WTC11 (cell line): ENCODE measurements at places on chromosomes 6 and 20.

DNA sequence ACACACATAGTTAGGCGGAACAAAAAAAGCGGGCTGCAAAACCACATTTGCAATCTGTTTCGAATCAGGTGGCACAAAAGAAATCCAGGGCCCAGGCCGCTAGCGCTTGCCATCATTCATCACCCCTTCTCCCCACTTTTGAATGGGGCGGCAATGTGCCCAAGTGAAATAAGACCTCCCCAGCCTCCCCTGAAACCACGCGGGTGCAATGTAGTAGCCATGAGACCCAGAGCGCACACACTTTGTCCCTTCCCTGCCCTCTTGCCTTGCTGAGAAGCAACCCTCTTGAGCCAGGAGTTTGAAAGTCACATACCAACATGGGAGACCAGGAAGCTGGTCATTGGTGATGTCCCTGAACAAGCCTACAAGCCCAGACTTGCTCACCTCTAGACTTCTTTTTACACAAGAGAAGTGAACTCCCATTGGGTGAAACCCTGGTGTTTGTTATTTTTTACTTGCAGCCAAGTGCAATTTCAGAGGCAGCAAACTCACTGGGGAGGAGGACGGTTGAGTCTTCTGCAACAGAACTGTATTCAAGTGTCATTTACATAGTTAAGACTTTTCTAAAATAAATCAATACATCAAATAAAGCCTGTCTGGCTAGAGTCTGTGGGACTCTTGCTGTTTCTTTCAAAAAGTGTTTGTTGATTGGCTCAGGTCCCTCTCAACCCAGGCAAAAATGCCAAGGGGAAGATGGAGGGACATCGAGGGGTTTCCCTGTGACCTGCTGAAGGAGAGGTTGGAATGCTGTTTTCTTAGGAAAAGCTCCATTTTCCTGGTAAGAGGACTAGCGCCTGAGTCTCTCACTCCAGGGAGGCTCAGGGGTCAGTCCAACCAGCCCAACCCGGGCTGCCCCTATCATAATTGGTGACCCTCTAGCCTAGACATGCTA is 138.1 kb upstream of the PTPN1 start:
- no peak for DNase-seq

GRCh38 chr20:830011-830521 is 3.4 kb upstream of the FAM110A start:
- no peak for DNase-seq

- peak; percentile 52 for DNase-seq
These were observed 10.5 kb downstream of the SYTL3 start for GRCh38 chr6:158660333-158660754.

- DNase-seq = no peak
These were observed 187.2 kb upstream of the KCNG1 start for GRCh38 chr20:51210084-51210483.

DNA sequence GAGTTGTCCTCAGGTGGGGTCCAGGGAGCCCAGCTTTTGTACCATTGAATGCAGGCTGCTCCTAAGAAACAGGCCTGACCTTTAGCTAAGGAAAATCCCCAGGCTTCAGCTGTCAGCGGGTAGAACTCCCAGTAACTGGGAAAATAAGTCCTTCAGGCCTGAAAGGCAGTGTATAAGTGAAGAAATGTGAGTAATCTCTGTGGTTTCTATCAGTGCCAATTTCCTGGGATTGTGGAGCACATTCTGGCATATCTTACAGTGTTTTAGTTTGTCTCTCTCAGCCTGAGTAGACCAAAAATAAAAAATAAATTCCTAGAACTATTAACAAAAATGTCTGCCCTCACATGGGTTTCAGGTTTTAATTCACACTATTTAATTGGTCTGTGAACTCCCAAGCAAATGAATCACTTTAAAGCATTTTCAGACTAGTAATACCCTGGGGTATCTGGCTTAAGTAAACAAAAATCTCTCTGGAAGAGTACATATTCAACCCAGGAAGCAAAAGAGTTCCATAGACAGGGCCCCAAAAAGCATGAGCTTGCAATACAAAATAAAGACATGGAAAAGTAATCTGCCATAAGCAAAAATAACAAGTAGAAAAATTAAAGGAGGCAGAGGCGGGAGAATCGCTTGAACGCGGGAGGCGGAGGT is 566.2 kb upstream of the NOX3 start:
- DNase-seq = no peak

- no peak for DNase-seq
These were observed 59.1 kb upstream of the RNF144B start for GRCh38 chr6:18328070-18328469.

- DNase-seq = no peak
These were observed 23.0 kb downstream of the TAF8 start for GRCh38 chr6:42073287-42073686.

GRCh38 chr6:25547797-25548196 is 104.2 kb upstream of the SCGN start:
- DNase-seq = no peak

- no peak for DNase-seq
These were observed 16.9 kb downstream of the LAMA5 start for GRCh38 chr20:62350098-62350628.

GRCh38 chr6:164693944-164694343 is 615.5 kb downstream of the C6orf118 start:
- DNase-seq = no peak

DNA sequence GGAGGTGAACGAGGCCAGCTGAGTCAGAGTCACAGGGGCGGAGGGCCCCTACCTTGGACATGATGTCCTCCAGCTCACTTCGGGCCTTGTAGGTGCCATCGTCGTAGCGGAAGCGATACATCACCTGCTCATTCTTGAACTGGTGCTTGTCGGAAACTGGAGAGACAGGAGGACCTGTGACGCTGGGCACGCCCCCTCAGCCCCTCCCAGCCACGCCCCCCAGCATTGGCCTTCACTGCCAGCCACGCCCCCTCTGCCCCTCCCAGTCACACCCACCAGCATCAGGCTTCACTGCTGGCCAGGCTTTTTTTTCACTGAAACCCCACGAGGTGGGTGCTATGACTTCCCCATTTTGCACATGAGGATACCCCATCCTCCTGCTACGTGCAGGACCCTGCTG is 148.2 kb downstream of the PREX1 start:
- peak; percentile 86 for DNase-seq

DNA sequence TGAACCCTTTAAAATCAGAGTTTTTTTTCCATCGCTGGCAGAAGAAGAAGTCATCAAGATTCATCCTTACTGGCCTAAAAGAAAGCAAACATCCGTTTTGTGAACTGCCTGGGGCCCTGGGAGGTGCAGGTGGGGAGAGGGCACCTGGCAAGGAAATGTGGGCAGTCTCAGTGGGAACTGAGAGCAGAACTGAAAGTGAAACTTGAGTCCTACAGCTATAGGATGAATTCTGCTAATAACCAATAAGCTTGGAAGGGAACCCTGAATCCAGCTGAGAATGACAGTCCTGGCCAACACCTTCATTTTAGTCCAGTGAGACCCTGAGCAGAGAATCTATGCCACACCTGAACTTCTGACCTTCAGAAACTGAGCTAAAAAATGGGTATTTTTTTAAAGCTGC is 130.1 kb upstream of the ASCC3 start:
- no peak for DNase-seq

DNA sequence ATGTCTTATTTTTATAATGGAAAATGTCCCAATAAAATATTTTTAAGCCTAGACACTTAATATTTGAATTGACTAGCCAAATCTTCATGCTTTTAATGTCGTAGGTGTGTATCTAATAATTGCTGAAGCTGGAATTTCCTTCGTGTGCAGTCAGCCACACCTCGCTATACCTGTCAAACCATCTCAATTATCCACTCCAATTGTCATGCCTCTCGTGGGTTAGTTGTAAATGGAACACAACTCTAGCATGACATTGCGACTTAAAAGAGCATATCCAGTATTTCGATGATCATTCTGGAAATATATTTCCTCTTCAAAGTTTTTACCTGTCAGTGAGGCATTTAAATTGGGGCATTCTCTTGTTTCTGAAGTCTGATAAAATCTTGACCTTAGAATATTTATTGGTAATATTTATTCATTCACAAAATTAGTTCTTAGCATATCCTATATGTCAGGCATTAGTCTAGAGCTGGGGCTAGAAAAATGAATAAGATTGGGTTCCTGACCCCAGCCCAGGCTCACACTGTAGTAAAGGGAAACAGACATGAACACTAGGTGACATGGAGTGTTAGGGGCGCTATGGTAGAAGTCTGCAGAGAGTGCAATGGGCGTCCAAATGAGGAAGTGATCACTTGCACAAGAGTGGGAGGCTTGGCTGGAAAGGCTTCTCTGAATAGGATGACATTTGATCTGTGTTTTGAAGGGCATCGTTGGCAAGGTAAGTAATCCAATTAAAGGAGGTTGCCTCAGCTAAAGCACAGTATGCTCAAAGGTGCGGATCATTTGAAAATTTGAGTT is 11.0 kb upstream of the CFAP206 start:
- no peak for DNase-seq

DNA sequence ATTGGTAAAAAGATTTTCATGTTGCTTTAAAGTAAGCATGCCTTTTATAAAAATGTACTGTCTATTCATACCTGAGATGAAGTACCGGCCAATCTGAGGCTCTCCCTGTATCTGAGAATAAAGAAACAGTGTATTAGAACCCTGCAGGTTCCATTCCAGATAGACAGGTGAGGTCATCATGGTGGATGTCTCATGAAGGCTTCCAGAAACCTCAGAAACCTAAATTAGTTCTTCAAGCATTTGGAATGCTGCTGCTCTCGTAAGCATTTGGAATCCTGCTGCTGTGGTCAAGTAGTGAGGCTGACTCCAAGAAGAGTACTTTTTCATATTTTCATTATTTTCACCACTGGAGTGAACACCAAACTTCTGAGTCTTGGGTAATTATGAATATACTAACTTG is 642.3 kb downstream of the MAFB start:
- no peak for DNase-seq

DNA sequence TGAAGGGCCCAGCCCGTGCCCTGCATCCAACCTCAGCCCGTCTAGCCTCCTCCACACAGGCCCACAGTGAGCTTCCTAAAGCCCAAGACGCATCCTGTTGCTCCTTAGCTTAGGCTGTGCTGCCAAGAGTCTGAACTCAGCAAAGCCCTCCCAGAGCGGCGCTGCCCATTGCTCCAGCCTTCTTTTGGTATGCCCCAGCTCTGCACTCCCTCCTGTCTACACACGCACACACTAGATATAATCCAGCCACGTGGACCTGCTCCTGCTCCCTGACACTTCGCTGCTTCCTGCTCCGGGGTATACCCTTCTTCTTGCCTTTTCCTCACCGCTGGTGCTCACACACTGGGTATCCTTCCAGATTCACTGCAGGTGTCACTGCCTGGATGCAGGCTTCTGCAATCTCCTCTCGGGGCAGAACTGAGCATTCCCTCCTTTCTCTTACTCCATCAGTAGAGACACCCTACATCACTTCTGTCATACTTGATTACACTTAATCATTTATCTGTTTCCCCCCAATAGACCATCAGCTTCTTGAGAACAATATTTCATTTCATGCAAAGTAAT is 23.8 kb downstream of the GABRR2 start:
- DNase-seq = no peak

GRCh38 chr6:42787063-42787472 is 5.2 kb downstream of the BICRAL start:
- no peak for DNase-seq

DNA sequence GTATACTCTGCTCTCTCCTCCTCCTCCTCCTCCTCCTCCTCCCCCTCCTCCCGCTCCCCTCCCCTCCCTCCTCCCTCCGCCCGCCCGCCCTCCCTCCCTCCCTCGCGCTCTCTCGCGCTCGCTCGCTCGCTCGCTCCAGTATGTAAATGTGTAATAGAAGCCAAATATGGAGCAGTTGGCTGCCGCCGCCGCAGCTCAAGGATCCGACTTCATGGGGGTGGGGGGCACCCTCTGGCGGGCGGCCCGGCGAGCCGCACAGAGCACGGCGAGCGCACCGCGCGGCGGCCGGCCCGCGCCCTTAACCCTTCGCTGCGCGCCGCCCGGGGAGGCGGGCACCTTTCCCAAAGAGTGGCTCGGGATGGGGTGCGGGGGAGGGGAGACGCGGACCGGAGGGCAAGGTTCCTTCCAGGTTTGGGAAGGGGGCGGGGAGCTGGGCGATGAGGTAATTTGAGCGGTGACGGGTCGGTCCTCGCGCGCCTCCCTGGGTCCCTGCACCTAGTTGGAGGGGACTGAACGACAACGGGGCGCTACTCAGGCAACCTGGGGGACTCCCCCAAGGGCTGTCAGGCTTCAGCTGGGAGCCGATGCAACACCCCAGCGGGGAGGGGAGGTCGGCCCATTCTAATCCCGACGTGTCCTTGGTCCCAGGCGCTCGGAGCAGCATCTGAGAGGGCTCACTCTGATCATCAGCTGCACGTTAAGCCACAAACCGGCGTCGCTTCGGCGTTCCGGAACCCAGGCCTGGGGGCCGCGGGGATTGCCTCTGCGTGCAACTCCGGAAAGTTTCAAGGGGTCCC is 409 bp upstream of the ATXN1 start:
- peak; percentile 87 for DNase-seq

DNA sequence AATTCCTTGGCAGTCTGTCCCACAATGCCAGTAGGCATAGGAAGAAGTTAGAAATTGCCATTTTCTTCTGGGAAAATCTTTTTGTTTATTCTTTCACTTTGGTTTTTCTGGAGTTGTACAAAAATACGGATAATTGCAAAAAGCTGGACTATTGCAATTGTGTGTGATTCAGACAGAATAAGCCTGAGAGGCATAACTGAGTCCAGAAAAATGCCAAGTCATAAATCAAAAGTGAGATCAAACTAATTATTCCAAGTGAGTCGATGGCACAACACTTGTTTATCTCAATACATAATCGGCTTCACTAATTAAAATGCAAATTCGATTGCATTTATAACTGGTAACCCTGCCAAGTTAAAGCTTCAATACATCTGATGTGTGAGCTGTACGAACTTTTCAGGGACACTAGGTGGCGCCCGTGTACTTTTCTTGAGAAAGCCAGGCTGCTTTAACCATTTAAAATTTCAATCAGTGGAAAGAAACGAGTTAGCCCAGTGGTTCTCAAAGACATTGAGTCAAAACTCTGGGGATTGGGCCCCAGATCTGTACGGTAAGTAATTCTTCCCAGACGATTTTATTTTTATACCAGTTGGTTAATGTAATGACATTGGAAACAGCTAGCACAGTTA is 102.6 kb downstream of the LAMP5 start:
- DNase-seq = peak; percentile 61

DNA sequence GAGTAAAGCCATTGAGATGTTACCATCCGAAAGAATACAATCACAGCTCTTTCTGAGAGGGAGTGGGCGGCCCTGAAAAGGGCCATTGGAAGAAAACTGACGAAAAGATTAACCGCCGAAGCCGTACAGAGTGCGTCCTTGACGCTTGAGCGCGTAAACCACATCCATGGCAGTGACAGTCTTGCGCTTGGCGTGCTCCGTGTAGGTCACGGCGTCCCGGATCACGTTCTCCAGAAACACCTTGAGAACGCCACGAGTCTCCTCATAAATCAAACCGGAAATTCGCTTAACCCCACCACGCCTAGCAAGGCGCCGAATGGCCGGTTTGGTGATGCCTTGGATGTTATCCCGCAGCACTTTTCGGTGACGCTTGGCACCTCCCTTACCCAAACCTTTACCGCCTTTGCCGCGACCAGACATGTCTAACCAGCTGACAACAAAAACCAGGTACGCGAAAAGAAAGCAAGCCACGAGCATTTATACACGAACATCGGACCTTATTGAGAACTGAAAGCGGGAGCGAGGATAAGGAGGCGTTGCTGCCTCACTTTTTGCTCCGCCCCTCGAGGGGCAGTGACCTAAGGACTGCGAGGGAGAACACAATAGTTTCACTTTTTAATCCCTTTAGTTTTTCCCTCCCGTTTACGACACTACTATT is 60.3 kb upstream of the HFE start:
- peak; percentile 84 for DNase-seq

- no peak for DNase-seq
These were observed 20.2 kb upstream of the TNFAIP3 start for GRCh38 chr6:137846772-137847313.

GRCh38 chr20:46696791-46697279 is 7.6 kb upstream of the TP53RK start:
- DNase-seq = no peak
